ENCODE measurements at places on chromosomes 6 and 20.

DNA sequence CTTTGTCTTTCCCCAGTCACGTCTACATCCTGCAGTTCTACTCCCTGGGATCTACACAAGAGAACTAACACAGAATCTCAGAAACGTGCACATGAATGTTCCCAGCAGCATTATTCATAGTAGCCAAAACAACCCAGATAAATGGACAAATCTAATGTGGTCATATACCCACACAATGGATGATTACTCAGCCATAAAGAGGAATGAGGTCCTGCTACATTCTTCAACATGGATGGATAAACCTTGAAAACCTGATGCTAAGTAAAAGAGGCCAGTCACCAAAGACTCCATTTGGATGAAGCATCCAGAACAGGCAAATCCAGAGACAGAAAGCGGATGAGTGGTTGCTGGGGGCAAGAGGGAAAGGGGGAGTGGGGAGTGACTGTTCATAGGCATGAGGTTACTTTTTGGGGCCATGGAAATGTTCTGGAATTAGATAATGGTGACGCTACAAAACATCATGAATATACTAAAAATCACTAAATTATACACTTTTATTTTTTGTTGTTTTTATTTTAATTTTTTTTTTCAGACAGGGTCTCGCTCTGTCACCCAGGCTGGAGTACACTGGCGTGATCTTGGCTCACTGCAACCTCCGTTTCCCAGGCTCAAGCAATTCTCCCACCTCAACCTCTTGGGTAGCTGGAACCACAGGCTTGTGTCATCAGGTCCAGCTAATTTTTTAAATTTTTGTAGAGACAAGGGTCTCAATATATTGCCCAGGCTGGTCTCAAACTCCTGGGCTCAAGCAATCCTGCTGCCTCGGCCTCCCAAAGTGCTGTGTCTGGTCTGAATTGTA, 50.8 kb upstream of the DSN1 start:
- DNase-seq: no peak

DNA sequence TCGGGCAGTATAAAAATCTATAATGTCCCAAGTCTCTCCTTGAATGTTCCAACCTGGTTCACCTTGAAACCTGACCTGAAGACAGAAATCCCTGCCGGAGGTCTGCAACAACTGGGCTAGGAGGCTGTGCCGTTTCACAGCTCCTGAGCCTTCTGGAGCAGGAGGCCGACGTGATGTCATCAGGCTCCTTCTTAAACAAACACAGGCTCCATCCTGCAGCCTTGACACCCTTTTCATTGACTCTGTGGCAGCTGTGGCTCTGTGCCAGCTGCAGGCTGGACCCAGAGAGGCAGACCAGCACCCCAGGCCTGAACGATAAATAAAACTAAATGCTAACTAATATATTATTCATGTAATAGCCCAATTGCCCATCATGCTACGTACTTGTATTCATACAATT, 483.9 kb downstream of the CD83 start:
- no peak for DNase-seq

DNA sequence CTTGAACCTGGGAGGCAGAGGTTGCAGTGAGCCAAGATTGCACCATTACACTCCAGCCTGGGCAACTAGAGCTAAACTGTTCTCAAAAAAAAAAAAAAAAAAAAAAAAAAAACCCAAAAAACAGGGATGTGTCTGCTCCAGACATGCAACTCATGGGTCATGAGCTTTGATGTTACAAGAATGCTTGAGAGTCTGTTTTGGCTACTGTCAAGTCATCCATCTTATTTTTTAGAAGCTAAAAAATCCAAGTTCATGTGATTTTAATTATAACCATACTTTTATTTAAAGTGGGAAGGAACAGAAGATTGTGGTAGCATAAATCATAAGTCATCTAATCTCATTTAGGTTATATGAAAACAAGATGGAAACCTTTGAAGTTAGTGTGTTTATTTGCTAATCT, 120.6 kb downstream of the PDE7B start:
- DNase-seq: no peak

- no peak for DNase-seq
These were observed 465.2 kb downstream of the TFAP2B start for GRCh38 chr6:51283723-51284355.

DNA sequence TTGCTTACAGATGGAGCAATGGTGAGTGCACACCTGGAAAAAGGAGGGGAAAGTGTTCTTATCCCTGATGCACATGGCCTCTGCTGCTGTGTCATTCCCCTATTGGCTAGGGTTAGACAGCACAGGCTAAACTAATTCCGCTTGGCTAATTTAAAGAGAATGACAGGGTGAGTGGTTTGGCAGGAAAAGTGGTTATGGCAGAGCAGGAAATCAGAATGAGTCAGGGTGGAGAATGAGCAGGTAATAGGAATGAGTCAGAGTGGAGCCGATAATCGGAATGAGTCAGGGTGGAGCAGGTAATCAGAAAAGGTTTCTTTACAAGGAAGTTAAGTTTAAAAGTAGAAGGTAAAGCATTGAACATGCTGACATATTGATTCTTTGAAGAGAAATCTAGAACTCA, 355.5 kb upstream of the HTR1E start:
- no peak for DNase-seq

- peak; percentile 54 for DNase-seq
These were observed 154.3 kb downstream of the NFATC2 start for GRCh38 chr20:51388227-51388626.

- no peak for DNase-seq
These were observed 476.8 kb upstream of the SOX4 start for GRCh38 chr6:21116736-21117135.

DNA sequence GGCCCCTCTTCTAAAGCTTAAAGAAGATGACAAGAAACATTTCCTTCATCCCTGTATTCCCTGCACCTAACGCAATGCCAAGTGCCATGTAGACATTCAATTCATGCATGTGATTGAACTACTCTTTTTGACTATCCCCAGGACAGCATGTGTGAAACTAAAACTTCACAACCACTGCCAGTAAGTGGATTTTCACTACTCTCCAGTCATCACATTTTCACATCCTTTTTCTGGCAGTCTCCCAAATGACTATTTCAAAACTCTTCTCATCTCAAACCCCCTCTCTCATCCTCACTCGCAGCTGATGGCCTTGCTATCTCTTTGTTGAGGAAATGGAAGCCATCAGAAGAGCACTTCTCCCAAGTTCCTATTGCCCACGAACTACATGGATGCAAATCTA, 122.6 kb downstream of the OPRM1 start:
- no peak for DNase-seq

GRCh38 chr20:51211191-51211590, 188.3 kb upstream of the KCNG1 start:
- DNase-seq: no peak

GRCh38 chr6:3157131-3157933, at the start of gene TUBB2A:
Gene TUBB2A, minus strand, starts transcription at chr6:3157544. Its CDS starts 81 bp downstream, at chr6:3157463.
- DNase-seq: peak; percentile 54

DNA sequence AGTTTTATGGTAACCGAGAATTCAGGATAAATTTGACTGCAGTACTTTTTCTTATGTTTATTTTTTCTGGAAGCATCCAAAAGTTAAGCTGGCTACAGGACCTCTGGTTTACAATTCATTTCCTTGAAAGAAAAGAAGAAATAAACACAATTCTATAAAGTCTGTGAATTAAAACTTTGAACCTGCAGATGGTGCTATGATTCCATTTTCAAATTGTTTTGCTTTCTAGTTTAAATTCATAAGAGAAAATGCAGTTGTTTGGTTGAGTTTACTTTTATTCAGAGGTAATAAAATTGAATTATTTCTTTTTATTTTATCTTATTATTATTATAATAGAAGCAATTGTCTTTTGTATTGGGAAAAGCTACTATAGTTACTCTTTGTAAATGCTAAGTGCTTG, 1.8 kb upstream of the VIP start:
- no peak for DNase-seq

DNA sequence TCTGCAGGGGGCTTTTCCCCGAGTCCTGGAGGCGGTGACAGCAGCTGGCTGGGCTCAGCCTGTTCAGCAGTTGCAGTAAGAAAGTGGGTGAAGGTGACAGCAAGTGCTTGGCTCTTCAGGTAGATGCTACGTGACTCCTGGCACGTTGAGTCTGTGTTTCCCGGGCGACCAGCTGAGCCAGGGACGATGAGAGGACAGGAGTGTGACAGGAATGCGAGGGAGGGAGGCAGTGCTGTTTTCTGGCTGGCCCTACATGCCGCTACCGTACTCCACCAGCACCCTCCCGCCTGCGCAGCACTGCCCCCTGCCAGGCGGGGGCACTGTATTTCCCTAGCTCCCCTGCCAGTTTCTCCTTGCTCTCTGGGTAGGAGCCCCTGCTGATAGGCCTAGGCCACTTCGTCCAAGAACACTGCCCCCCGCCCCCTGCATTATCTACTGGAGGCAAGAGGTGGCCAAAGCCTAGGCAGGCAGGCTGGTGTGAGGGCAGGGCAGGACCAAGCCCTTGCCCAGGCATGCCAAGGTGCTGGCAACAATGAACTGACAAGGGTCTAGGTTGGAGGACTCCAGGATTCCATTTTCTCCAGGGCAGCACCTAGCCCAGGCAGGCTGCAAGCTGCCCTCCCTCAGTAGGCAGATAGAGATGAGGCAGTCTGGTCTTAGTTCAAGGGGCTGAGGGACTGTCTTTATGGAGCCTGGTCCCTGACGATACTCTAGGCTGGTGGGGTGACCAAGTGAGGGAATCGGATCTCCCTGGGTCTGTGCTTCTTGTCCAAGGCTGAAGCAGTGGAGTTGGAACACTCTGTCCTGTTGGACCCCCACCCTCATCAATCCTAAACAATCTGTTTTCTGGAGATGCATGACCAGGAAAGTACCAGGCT, 19.2 kb downstream of the MRPS18A start:
- DNase-seq: no peak

DNA sequence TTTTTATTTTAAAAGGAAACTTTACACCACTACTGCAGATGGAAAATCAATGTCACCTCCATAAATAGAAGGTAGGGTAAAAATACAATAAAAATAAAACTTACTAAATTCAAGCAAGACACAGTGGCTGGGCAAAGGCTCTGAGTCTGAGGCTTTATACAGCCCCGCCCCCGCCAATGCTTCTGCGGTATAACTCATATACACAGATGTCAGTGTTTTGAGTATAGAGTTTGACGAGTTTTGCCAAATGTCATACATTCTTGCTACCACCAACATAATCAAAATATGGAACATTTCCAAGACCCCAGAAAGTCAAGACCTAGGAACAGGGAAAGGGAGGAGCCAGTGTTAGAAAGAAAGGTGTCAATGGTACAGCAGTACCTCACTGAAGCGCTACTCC, 12.8 kb downstream of the NFATC2 start:
- no peak for DNase-seq

DNA sequence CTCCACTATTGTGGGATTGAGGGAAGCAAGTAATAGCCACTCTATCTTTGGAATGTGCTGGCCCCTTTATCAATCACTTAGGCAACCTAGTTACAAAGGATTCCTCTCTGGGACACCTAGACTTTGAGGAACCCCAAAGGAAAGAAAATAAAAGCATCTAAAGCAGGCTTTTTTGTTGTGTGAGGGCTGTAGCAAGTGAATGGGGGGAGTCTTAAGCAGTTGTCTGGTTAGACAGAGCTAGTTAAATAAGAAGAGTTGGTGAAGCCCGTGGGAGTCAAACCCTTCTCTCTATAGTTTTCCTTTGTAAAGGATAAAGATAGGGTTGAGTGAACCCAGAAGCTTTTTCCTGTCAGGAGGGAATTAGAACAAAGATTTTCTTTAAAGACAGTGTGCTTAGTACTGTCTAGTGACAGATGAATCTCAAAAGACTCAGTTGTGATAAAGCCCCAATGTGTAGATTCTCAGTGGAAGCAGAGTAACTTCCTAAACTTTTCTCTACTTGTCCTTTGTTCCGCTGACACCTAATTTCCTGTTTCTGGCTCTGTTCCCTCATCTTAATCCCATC, 63.3 kb downstream of the HDGFL1 start:
- no peak for DNase-seq

GRCh38 chr6:14012313-14013030, 87.7 kb downstream of the RNF182 start:
- DNase-seq: no peak

- DNase-seq: no peak
These were observed 18.9 kb upstream of the ROS1 start for GRCh38 chr6:117444600-117444999.

GRCh38 chr6:104969785-104970581, 13.1 kb downstream of the LIN28B start:
- DNase-seq: no peak

GRCh38 chr6:129136751-129137150, 253.8 kb downstream of the LAMA2 start:
- DNase-seq: no peak

DNA sequence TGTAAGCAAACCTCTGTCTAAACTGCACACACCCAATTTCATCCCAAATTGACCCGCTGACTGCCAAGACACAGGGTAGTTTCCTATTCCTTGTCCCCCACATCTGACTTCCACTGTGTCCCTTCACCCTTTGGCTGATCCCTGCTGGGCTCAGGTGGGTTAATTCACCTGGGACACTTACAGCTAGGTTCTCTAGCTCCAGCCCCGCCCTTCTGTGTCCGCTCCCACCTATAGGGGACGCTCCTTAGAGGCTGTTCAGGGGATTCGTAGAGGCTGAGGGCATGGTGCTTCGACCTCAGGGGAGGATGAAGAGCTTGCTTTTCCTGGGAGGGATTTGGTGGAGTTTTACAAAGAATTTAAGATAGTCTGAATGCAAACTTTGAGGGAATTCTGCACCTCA, 4.0 kb upstream of the CD93 start:
- no peak for DNase-seq

DNA sequence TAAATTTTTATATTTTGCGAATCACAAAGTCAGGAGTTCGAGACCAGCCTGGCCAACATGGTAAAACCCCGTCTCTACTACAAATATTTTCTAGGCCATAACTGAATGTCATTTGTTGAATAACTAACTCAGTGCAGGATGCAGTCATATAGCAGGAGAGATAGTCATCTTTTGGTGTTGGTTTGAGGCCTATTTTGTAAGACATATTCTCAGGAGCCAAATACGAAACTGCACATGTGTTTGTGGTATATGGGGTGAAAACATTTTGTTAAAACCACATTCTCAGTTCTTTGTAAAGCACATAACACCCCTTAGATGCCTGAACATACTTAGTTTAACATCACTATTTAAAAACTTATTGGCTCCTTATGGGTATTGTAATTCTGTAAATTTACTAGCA, 4.7 kb upstream of the ENPP5 start:
- no peak for DNase-seq

DNA sequence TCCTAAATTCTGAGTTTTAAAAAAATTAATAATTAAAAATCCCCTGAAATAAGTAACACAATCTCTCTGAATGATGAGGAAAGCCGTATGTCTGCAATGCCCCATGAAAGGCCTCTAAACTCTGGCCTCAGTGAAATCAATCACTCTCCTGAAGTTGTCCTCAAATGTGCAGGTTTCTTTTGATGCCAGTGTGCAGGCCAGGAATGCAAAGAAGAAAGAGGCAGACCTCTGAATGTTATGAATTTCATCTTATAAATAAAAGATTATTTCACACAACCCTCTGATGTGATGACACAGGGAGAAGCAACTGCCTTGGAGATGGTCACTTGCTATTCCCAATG, 121.8 kb downstream of the TBXT start:
- DNase-seq: no peak

GRCh38 chr20:62318400-62319345, 15.9 kb downstream of the ADRM1 start:
- no peak for DNase-seq

GRCh38 chr6:45901767-45902650, 113.7 kb downstream of the CLIC5 start:
- no peak for DNase-seq
